ENCODE measurements at places on chromosomes 3 and 15. TPM values are rescaled to one million over a fixed set of nuclear protein-coding genes. Genes with fewer than 3 reads are reported as not detected.

CASR gene
- not detected for total RNA-seq

GLDN gene
- 5.3 TPM for total RNA-seq

CCDC191 gene
- total RNA-seq = 6.4 TPM

STAB1 gene
- not detected for total RNA-seq

NDN gene
- total RNA-seq = 70.9 TPM

- H3K36me3 ChIP-seq = no peaks in the 10 kb centered on the region
These were observed 439.9 kb upstream of the RBMS3 start for GRCh38 chr3:28840976-28841376.

DNA sequence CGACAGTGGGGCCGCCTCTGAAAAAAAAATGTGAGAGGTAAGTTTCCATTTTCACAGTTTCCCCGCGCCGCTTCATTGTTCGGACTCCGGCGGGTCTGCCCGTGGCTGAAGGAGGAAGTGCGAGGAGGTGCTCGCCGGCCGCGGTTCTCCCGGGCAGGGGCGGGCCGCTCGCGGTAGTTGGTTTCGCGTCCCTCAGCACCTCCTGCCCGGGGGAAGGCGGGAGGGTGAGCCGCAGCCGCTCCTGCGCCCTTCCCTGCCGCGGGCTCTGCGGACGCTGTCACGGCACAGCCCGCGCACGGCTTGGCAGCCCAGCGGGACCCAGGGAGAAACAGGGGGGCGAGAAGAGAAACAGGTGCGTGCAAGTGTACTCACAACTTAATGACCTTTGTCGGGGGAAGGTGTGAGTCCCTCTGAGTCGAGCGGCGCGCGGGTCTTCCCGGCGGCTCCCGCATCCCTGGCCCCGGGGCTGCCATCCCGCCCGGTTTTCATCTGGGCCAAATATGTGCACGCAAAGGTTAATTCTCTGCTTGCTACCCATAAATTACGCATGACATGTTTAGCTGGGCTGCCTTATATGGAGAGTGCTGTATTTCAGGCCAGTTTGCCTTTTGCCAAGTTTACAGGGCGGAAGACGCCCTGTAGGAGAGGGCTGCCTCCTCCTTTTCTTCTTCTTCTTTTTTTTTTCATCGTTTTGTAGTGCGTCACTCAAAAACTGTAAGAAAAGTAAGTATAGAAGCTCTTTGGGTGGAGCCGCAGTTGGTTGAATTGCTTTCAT is 514 bp downstream of the MBNL1 start:
- H3K27me3 ChIP-seq = peaks cover 44% of the 10 kb centered on the region
- peak overlapping the region; percentile 46 for H3K27ac ChIP-seq
- peaks cover 6% of the 10 kb centered on the region for H3K4me1 ChIP-seq
- no peaks in the 10 kb centered on the region for H3K36me3 ChIP-seq

- no peaks in the 10 kb centered on the region for H3K4me1 ChIP-seq
- no peaks in the 10 kb centered on the region for H3K36me3 ChIP-seq
- no peaks in the 10 kb centered on the region for H3K27me3 ChIP-seq
- no peak for DNase-seq
These were observed 68.0 kb downstream of the ATP2B2 start for GRCh38 chr3:10437272-10437994.

DNA sequence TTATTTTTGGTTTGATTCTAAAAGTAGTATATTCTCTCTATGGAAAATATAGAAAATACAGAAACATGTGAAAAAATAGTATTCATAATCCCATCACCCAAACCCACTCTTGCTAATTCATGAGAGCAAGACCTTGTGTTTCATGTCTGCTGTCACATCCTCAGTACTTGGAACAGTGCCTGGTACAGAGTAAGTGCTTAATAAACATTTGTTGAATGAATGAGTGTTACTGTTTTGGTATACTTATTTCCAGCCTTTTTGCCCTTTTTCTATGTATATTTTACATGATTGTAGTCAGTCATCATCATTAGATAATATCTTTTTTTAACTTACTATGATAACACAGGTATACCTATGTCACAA is 59.3 kb downstream of the IL16 start:
- peaks cover 3% of the 10 kb centered on the region for H3K27me3 ChIP-seq
- H3K4me1 ChIP-seq = no peaks in the 10 kb centered on the region
- H3K27ac ChIP-seq = no peak overlapping the region
- H3K4me3 ChIP-seq = no peak overlapping the region

DNA sequence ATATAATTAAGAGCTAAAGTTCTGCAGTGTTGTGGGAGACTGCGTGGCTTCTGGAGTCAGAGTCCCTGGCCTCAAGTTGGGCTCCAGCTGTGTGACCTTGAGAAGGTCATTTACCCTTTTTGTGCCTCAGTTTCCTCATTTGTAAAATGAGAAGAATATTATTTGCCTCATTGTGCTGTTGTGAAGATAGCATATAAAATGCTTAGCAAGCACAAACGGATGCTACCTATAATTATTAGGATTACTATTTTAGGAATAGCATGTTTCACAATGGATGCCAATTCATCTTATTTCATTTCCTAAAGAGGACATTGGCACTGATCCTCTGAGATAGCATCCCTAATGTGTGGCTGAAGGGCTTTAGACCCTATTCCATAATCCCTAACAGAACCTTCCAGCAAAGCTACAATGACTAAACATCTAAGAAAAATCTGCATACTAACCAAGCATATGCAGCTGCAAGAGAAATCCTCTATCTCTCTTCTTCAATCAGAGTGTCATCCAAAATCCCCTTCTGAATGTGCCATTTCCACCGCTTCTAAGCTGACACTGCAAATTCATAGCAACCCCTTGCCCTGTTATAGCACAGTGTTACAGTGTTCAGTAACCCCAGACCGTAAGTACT is 148.3 kb downstream of the RBMS3 start:
- DNase-seq = no peak
- H3K27ac ChIP-seq = no peak overlapping the region
- peaks cover 18% of the 10 kb centered on the region for H3K4me1 ChIP-seq

DNA sequence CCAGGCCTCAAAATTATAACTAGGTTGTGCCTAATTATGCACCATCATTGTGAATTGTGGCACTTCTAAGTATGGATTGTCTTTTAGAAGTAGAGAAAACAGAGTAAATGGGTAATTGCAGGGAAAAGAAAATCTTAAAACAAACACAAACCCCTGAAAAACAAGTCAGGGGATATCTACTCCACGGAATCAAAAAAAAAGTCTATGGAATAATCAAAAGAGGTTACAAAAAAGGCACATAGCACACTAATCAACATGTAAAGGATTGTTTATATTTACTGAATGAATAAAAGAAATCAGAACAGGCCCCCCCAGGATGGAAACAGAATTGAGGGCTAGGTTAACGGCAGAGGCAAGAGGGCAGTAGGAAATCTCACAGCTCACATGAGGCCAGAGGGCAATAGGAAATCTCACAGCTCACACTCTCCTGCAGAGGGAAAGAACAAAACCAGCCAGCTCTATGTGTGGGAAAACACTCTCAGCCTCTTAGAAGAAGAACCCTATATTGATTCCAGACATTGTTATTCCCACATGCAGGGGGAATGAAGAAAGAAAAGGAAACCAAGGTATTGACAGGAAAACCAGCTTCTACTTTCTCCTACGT is 72.7 kb upstream of the FNDC3B start:
- no peaks in the 10 kb centered on the region for H3K27me3 ChIP-seq
- H3K4me3 ChIP-seq = no peak overlapping the region
- no peaks in the 10 kb centered on the region for H3K36me3 ChIP-seq
- no peaks in the 10 kb centered on the region for H3K4me1 ChIP-seq
- no peak overlapping the region for H3K27ac ChIP-seq
- no peak for DNase-seq

DNA sequence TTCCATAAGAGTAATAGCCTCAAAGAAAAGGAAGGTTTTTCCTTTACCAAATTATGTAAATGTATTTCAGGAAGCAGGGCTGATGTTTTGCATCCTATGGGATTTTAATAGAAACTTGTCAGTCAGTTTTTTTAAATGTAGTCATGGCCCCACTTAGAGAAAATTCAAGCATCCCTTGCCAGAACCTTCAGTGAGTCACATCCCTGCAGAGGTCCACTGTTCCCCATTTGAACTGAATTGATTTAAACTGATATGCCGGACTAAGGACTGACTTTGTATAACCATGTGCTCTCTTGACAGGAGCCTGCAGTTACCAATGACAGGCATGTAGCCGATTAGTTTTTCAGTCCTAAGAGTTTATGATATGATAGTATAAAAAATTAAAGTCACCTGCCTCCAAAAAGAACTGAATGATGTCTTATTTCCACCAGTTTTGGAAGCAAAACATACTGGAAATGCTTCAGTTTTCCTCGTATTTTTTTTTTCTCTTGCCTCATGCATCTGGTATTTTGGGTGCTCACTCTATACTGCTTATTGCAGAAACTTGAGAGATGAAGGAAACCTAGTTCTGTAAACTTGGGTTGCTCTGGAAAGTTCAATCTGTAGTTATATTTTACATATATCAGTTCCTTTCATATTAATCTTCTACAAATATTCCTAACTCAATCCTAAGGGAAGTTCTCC is 30.7 kb downstream of the LRTM1 start:
- H3K4me1 ChIP-seq = peaks cover 5% of the 10 kb centered on the region
- H3K27me3 ChIP-seq = no peaks in the 10 kb centered on the region
- H3K4me3 ChIP-seq = no peak overlapping the region
- no peak for DNase-seq

- DNase-seq = peak; percentile 76
- H3K27me3 ChIP-seq = no peaks in the 10 kb centered on the region
- H3K4me3 ChIP-seq = no peak overlapping the region
- no peaks in the 10 kb centered on the region for H3K4me1 ChIP-seq
- no peaks in the 10 kb centered on the region for H3K36me3 ChIP-seq
These were observed 135.1 kb upstream of the RASGRP1 start for GRCh38 chr15:38699633-38700230.

- H3K27ac ChIP-seq = no peak overlapping the region
- no peaks in the 10 kb centered on the region for H3K36me3 ChIP-seq
These were observed 196.2 kb upstream of the CFAP20DC start for GRCh38 chr3:59245859-59246501.

DNA sequence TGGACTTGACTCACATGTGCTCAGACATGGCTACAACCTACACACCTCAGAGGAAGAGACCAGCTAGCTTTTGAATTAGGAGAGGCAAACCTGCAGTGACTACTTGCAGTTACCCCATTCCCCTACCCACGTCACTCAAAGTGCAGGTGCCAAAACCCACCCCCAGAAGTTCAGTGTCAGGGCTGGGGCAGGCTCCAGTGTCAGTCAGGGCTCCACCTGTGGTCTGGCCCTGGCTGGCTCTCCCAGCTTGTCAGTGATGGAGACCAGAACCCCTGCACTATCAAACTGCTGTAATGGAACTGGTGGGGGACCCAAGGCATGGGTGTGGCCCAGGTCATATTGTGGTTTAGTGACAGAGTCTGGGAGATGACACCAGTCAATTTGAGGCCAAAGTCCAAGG is 32.6 kb upstream of the SLC41A3 start:
- H3K27ac ChIP-seq = no peak overlapping the region
- no peaks in the 10 kb centered on the region for H3K36me3 ChIP-seq
- H3K4me1 ChIP-seq = no peaks in the 10 kb centered on the region
- H3K27me3 ChIP-seq = no peaks in the 10 kb centered on the region
- no peak overlapping the region for H3K4me3 ChIP-seq
- DNase-seq = no peak

Data from neural progenitor cell (in vitro differentiated cells).